ENCODE measurements at places on chromosomes 3 and 15.

GRCh38 chr15:66864871-66865281 lies 162.8 kb downstream of the SMAD6 start:
- DNase-seq: no peak

DNA sequence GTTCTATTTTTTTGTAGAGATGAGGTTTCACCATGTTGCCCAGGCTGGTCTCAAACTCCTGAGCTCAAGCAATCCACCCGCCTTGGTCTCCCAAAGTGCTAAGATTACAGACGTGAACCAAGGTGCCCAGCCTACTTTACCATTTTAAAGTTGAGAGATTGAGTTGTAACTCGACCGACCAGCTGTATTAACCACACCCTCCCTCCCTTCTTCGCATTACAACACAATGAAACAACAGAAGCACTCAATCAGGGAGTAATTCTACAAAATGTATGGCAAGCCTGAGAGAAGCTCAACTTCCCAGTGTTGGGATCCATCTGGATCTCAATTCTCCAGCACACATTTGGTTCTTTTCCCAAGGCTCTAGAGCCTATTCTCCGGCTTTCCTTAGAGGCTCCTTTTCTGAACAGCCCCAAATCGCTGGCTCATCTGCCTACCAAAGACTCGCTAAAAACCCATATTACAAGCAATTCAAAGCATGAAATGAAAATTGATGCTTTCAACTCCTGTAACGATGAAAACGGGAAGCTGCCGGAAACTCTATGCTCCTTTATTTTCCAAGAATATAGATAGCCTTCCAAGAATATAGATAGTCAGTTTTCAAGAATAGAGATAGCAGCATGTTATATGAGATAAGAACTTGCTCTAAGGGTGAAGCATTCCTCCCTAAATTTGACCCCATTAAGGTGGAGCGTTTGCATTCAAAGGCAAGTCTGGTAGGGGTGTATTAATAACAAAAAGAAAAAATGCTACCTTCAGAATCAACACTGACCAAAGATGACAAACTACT lies 450.9 kb downstream of the MAGI1 start:
- DNase-seq: no peak

DNA sequence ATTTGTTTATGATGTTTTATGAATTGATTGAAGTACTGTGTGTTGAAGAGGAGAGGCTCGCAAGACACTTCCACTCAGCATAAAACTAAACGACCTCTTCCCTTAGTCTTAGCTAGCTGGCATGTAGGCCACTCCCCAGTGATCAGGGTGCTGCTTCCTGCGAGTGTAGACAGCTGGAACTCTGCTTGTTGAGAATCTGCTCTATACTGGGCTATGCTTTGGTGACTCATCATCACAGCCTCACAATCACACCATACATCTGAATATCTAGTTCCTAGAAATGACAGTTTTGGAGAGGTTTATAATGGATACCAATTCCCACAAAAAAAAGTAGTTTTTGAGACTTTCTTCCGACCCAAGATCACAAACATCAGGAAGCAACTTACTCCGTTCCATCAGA lies 1.5 kb upstream of the SLC24A5 start:
- DNase-seq: no peak

- no peak for DNase-seq
Measured at GRCh38 chr3:55877703-55878102, 390.6 kb upstream of the WNT5A start.

DNA sequence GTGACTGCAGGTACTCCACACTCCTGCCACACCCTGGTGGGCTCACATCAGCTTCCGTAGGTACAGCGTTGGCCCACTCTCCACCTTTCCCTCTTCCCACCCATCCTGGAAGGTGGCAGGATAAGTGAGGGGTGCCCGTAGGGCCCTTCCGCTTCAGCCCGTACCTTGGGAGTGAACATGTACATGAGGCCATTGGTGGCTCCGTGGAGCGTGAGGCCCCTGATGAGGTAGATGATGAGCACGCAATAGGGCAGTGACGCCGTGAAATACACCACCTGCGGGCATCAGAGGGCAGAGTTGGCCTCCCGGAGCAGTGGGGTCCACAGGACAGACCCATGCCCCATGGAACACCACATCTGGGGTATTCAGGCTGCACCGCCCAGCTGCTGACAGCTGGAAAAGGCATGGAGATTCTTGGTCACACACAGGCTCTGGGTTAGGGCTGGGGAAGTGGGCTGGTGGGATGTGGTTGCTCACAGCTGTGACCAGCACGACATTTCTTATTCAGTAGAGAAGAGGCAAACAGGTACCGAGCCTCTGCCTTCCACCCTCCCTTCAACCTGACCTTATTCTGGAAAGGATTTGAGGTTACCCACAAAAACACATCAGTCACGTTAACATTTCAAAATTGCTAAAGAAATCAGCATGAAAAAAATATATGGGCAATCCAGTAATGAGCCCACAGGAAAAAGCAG lies 23.8 kb downstream of the SLC6A20 start:
- no peak for DNase-seq

GRCh38 chr3:103052236-103052830 lies 617.5 kb downstream of the ZPLD1 start:
- peak; percentile 4 for DNase-seq

DNA sequence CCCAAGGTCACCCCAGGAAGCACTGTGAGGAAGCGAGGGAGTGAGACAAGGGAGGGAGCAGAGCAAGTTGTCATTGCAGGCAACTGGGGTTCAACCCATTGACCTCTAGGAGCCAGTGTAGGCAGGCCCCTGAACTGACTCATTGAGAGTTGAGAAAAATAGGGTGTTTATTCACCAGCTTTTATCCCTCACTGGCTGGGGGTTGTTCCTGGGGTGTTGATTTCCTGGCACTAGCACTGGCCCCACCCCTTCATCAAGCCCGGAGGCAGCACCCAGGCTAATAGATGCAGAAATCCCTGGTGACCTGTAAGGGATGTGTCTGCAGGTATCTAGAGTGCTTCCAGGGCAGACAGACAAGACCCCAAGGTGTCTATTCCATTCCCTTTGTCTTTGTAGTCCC lies 183.9 kb downstream of the ARRDC4 start:
- DNase-seq: no peak

GRCh38 chr3:38996193-38996592 lies 55.6 kb downstream of the SCN11A start:
- DNase-seq: no peak

GRCh38 chr3:23959135-23959900 lies 14.2 kb downstream of the NR1D2 start:
- DNase-seq: peak; percentile 79

DNA sequence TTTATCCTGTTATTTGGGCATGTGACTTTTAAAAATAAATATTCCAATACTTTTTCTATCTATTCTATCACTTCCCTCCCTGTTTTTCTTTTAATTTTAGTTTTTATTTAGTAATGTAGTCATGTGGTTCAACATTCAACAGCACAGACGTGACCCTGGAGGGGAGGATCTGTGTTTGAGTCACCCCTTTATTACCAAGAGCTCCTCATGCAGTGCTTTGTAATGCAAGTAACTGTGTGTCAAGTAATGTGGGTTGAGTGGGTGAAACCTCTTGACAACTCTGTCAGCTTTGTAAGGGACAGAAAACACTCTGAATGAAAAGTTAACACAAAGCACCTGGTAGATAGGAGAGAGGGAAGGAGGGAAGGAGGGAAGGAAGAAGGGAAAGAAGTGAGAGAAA lies 89.7 kb upstream of the FGF12 start:
- DNase-seq: peak; percentile 81

DNA sequence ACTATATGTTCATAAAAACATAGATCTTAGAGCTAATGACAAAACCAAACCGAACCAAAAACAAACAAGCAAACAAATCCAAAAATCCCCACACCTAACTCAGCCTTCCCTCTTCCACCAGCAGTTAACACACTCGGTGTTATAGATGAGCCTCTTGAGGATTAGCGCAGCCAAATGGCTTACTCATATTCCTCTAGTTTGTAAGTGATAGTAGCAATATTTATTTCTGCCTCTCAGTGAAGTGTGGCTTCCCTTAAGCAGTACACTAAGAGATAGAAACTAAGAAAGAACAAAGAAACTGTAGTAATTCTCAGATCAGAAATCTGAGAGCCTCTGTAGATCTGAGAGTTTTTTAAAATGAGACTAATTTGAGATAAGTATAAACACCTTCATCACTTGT lies 2.4 kb upstream of the NCEH1 start:
- DNase-seq: no peak

- no peak for DNase-seq
Measured at GRCh38 chr3:134959516-134959915, 164.5 kb downstream of the EPHB1 start.

- DNase-seq: no peak
Measured at GRCh38 chr3:9147215-9147895, 102.1 kb downstream of the SRGAP3 start.

GRCh38 chr3:157204880-157205279 lies 44.9 kb upstream of the CCNL1 start:
- DNase-seq: peak; percentile 19

DNA sequence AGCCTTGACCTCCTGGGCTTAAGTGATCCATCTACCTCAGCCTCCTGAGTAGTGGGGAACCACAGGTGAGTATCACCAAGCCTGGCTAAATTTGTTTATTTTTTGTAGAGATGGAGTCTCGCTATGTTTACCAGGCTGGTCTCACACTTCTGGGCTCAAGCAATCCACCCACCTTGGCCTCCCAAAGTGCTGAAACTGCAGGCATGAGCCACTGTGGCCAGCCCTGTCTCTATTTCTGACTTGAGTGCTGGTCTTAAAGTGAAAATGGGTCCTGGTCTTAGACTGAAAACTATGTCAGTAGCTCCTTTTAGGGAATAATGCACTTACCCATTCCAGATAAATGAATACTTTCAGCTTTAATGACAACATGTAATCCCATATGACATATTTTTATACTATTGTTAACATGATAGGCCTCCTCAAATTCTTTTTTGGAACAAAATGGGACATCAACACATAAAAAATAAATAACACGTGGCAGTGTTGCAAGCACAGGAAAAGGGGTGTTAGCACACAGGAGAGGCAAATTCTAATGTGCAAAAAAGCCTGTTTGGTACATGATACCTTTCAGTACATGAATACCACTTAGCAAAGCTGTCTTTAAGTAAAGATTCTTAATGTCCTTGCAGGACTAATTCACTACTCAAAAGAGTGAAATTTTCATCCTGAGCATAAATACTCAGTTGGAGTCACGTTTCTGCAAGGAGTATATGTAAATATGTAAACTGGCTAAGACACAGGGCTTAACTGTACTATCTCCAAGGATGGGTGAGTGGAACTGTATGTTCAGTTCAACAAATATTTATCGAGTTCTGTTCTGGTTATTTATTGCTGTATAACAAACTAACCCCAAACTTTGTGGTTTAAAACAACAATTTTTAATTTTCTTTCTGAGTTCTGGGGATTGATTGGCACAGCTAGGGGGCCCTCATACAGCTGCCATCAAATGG lies 194.7 kb downstream of the NR1D2 start:
- DNase-seq: peak; percentile 81

GRCh38 chr3:41075975-41076374 lies 123.3 kb upstream of the CTNNB1 start:
- peak; percentile 78 for DNase-seq

- DNase-seq: no peak
Measured at GRCh38 chr3:29497282-29497681, 216.4 kb downstream of the RBMS3 start.

DNA sequence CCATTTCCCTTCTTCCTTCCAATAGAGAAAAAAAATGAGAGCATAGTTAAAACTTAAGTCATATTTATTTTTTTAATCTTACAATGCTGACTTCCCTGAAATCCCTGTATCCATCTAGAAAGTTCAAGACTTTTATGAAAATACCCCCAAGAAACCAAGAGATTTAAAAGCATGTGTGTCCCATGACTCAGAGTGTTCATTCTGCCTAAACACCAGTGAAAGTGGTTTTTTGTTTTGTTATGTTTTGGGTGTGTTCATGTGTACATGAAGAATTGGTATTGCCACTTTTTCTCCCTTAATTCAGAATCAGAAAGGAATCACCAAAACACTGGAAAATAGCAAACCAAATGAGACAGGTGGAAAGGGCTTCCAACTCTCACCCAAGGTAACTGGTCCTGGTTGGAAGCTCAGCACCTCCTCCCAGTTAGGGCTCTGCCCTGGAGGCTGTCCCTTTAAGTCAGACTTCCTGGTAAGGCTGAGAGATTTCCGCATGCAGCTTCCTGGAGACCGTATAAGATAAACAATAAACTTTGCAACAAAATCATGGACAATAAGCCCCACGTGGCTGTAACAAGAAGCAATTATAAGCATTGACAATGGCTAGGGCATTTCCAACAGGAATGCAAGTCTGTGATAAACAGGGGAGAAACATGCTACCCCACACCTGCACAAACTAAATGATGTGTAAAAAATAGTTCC lies 121.9 kb upstream of the ARHGEF3 start:
- peak; percentile 43 for DNase-seq

GRCh38 chr3:169387751-169388696 lies 275.5 kb downstream of the MECOM start:
- no peak for DNase-seq

DNA sequence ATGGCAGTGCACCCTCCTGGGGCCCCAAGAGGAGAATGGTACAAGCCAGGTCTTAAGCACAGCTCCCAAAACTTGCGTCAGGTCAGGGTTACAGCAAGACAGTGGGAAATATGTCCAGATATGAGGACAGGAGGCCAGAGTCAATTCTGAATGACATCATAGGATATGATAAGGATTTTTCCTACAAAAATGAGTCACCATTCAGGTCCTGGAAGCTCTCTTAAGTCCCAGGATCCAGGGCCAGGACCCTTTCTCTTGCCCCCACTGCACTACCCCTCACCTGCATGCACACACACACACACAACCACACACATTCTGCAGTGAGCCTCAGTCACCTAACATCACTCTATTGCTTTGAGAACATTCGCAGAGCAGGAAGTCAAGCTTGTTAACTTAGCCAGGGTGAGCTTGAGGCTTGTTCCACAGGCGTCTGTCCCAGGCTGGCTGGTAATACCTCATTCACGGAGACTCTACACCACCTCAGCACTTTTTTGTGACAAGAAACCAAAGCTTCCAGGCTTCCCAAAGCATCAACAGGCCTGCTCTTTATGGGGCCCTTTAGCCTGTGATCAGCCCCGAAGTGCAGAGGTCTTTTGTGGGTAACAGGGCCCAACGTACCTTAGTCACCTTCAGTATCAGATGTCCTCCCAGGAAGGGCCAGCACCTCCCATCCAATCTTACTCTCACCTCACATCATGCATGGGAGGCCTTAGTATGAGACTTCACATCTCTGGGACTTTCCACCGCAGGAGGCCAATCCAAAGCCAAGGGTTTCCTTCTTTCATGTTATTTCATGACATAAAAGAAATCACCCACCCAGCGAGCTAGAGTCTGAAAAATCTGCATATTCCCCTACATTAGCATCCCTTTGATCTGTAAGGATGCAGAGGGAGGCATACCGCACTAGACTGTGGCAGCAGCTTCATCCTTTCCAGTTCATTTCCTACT lies 74.0 kb upstream of the LIPC start:
- DNase-seq: peak; percentile 76
